ENCODE measurements at places on chromosomes 11 and 22.

- DNase-seq, result no peak
Observed at GRCh38 chr11:113332023-113332422, 17.6 kb downstream of the TTC12 start.

DNA sequence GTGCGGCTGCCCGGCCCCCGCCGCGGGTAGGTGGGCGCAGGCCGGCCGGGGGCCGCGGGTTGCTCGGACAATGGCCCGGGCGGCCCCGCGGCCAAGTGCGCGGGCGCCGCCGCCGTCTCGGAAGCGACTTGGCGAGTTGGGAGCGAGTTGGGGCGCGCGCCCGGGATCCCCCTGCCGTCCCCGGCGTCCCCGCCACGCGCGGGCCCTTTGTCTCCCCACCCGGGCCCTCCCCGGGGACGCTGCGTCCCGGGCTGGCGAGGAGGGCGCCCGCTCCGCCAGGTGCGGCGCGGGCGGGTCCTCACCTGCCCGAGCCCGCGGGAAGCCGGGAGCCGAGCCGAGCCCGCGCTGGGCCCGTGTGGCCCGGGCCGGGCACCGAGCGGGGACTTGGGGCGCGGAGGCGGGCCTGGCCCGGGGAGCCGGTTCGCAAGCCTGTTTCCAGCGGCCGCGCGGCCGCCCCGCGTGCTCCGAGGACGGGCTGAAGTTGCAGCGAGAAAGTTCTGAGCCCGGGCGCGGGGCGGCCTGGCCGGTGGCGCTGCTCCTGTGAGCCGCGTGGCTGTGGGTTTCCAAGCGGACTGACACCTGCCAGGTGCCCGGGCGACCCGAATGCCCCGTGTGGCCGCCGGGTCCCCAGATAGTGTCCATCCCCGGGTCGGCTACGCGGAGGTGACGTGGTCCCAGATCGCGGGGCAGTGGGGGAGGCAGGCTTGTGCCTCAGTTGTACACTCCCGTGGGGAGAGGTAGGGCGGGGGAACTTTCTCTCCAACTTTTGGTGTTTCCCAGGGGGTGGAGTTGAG, 586 bp downstream of the LRP5 start:
- DNase-seq, result no peak

GRCh38 chr11:69862797-69863543, 43.8 kb upstream of the FGF3 start:
- DNase-seq, result no peak

DNA sequence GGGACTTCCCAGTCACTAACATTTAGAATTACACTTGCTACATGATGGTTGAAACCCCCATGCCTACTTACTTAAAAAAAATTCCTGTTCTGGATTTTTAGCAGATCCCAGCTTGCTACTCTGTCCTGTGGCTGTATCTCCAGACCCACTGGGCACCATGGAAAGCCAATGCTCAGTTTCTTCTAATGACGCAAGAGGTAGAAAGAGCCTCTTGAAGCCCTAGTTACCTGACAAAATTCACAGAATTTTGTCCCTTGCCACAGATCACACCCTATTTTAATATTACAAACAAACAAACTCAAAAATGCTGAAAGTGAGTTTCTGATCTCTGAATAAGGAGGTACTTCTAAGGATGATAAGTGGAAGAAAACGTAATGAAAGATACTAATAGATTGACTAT, 24.3 kb upstream of the TENM4 start:
- DNase-seq, result no peak

DNA sequence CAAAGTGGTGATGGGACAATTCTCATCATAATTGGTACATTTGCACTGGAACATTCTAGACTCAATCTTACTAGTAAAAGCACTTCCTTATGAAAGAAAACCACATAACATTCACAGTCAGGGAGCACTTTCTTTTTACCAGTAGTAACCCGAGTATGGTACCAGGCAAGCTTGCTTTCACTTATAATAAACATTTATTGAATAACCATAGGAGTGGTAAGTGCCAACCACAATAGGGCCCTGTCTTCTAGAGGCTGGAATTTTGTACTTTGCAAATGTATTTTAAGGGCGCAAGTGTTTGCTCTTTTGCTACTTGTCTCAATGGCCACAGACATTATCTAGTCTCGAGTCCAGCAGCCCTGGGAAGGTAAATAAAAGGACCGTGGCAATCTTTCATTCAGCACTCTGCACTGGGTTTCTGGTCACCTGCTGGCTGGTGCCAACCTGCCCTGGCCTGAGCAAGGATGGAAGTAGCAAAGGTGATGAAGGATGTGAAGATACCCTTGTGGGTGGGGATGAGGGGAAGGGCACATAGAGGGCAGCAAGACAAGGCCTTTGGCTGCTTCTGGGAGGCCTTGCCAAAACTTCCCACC, 24.2 kb downstream of the C22orf31 start:
- DNase-seq, result no peak

DNA sequence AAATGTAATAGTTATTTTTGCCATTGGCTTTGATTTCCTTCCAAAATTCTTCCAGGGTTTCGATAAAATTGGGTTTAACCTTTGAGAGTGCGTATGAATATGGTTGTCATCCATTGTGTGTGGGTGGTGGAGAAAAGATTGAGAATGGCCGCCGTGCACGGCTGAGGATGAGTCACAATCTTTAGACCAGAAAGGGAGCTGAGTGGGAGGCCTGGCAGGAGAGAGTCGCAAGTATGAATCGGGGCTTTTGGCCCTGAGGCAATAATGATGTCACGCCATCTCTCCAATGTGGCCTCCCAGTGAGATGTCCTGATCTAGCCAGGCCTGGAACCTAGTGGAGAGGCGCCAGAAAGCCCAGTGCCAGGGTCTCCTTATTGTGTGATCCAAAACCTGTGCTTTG, 33.1 kb upstream of the SMPD1 start:
- DNase-seq, result no peak

DNA sequence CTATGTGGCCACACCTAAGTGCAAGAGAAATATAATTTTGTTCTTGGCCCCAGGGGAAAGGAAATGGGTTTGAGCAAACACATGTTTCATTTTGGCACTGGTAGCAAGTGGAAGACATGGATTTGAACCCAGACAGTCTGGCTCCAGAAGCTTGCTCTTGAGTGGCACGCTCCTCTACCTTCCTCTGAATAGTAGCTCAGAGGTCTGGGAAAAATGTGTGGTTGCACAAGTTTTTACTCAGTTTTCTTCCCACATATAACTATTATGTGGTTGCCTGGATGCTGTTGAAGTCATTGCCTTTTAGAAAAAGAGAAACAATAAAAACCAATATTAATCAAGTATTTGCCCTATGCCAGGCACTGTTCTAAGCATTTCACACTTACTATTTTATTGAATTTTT, 16.3 kb downstream of the PARVA start:
- DNase-seq, result no peak

GRCh38 chr11:119691701-119692539, 37.1 kb downstream of the NECTIN1 start:
- no peak for DNase-seq

GRCh38 chr11:67366961-67367760, 6.2 kb downstream of the CLCF1 start:
- DNase-seq, result no peak

DNA sequence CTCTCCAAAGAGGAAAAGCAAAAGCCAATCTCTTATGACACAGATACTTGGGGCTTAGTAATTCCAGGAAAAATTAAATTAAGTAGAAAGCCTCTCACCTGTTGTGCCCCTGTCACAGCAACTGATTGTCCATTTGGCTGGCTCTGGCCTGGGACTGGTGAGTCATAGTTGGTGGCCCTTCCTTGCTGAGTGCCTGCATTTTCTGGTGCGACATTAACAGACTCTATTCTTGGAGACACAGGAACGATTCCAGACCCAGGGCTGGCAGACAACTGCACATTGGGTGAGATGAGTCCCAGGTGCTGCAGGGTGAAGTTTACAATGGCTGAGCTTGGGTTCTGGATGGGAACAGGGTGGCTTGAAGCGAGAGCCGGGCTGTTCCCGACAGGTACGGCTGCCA, 15.6 kb downstream of the E2F8 start:
- no peak for DNase-seq

DNA sequence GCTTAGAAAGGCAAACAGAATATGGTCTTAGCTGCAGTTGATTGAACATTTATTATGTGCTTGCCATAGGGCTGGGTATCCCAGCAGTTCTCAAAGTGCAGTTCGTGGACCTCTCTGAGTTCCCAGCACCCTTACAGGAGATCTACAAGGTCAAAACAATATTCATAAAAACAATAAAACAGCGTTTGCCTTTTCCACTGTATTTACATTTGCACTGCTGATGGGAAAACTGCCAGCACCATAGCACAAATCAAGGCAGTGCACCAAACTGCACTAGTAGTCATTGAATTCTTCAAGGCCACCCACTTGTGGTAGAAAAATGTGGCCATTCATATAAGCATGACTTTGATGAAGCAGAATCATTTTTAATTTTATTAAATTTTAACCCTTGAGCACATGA, 128.1 kb downstream of the CCDC34 start:
- no peak for DNase-seq

DNA sequence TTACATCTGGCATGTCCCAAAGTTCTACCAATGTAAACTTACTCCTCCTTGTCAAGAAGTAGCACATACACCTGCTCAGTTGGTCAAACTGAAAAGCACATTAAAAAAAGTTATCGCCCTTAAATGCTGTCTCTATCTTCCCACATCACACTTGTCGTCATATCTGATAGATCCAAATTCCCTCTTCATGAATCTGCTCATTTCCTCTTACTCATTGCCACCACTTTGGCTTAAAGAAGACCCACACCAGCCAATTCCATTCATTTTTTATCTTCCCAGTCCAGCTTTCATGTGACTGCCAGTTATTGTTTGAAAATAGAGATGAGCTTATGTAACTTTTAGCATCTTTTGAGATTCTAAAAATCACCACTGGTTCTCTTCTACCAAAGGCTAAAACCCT, 305.9 kb upstream of the MTNR1B start:
- no peak for DNase-seq

GRCh38 chr11:86490582-86490981, 115.9 kb downstream of the CCDC81 start:
- no peak for DNase-seq

DNA sequence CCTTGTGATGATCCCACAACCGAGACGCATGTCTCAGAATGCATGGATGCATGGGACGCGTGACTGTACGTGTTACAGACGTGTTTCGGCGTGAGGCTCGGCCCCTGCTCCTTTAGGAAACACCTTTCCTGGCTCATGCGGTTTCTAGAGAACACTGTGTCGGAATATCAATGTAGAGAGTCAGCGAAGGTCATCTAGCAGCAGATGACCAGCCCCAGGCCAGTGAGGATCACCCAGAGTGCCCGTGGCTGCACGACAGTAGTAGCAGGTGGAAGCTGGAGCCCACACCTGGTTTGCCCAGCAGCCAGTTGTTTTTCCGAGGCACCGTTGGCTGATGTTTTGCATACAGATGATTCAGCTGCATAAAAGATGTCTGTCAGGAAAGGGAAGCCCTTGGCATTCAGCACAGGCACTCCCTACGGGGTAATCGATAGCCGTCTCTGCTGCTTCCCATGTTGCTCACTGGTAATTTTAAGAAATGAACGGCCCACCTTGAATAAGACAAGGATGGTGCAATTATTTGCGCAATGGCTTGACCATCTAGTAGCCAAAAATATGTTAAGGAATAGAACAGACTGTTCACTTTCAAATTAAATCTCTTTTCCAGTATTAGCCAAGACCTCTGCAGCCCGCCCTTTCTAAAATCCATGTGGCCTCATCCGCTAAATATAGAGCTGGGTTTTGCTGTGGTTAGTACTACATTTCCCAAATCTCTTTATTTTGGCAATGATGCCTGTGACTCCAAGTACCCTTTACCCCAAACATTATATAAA, 1.1 kb upstream of the CLTCL1 start:
- DNase-seq, result no peak

- no peak for DNase-seq
Observed at GRCh38 chr22:27372969-27373670, 428.4 kb downstream of the MN1 start.

GRCh38 chr11:106714199-106714598, 304.1 kb downstream of the GUCY1A2 start:
- no peak for DNase-seq

GRCh38 chr11:66106786-66107599, 36.9 kb downstream of the PACS1 start:
- DNase-seq, result no peak

DNA sequence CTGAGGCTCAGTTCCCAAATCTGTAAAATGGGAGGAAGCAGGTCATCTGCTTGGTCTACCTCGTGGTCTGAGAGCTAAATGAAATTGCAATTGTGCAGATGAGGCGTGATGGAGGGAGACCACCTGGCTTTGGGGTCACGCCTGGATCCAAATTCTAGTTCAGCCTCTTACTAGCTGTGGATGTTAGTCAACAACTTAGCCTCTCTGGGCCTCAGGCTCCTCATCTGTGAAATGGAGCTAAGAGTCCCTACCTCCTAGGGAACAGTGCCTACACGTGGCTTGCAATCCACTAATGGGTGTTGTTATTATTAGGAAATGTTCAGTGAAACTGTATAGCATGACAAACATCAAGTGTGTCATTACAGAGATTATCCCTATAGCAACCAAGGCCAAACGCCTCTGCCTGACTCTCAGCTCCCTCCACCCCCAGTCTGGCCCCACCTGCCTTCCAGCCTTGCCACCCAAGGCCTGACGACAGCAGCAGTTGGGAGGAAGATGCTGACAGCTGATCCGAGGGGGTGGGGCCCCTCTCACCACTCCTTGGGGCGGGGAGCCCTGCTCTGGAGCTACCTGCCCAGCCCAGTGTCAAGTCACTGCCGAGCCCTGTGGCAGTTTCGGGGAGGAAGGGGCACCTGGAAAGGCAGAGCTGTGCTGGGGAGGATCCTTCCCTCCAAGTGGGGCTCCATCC, 1.7 kb upstream of the RHOD start:
- no peak for DNase-seq

DNA sequence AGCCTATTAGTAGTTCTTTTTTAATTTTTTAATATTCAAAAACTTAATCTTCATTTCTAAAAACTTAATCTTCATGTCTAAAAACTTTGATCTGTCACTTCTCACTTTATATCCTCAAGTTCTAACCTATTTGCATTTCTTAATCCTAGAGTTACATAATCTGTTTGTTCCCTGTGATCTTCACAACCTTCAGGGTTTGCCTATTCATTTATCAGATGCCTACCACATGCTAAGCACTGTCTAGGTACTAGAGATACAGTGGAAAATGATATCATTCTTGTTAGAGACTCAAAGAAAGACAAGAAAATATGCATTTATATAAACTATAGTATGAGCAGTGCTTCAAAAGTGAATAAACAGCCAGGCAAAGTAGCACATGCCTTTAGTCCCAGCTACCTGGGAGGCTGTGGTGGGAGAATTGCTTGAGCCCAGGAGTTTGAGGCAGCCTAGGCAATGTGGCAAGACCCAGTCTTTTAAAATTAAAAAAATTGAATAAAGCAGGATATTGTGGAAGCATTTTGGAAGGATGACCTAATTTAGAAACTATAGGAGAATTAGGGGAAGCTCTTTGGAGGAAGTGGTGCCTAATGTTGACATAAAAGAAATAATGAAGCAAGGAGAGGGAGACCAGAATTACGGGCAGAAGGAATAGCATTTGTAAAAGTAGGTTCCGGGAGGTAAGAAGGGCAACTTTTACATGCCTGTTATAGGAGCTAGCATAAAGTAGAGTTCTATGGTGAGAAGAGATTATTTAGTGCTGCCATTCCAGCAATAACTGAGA, 54.4 kb upstream of the GRK2 start:
- DNase-seq, result no peak
